Glutamatergic neuron (in vitro differentiated cells): ENCODE measurements at places on chromosomes 11 and 22.

DNA sequence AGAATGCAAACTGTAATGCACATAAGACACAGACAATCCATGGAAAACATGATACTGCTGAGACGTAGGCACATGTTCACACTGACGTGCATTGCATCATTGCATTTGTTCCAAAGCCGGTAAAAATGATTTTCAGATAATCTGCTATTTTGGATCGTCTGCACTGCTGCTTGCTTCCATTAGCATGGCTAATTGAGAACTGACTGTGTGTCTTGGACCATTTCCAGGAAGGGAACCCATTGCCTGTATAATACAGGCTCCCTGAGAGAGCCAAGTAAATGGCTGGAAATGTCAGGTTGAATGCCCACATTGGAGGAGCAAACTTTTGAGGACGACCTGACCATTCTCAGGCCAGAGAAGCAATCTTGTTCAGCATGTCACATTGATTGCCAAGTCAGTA lies 304.8 kb downstream of the ST3GAL4 start:
- H3K4me3 ChIP-seq: no peak overlapping the region
- H3K36me3 ChIP-seq: no peaks in the 10 kb centered on the region
- no peak overlapping the region for H3K27ac ChIP-seq
- no peaks in the 10 kb centered on the region for H3K27me3 ChIP-seq
- H3K4me1 ChIP-seq: peaks cover 7% of the 10 kb centered on the region

- H3K4me1 ChIP-seq: peaks cover 11% of the 10 kb centered on the region
- no peaks in the 10 kb centered on the region for H3K27me3 ChIP-seq
- no peak overlapping the region for H3K4me3 ChIP-seq
- peaks cover 11% of the 10 kb centered on the region for H3K36me3 ChIP-seq
- H3K27ac ChIP-seq: no peak overlapping the region
- peak; percentile 41 for DNase-seq
Measured at GRCh38 chr11:29224739-29225384, 792.0 kb downstream of the KCNA4 start.

GRCh38 chr22:40418366-40419201 lies 48.2 kb downstream of the SGSM3 start:
- peaks cover 31% of the 10 kb centered on the region for H3K27me3 ChIP-seq
- H3K4me3 ChIP-seq: no peak overlapping the region
- H3K36me3 ChIP-seq: peaks cover 22% of the 10 kb centered on the region
- DNase-seq: peak; percentile 91

DNA sequence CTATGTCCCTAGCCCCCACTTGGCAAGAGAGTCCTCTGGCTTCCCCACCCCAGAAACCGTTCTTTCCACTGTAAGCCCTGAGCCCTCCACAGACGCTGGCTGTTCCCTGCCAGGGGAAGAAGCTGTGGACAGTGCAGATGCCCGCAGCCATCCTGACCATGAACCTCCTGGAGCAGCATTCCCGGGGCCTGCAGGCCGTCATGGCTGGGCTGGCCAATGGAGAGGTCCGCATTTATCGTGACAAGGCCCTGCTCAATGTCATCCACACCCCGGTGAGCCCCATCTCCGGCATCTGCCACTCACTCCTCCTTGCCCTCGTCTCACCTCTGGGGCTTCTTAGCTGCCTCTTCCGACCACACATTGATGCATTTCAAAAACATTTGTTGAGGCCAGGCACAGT lies 13.2 kb downstream of the BBS1 start:
- no peak for DNase-seq
- H3K36me3 ChIP-seq: no peaks in the 10 kb centered on the region
- H3K4me3 ChIP-seq: no peak overlapping the region
- no peak overlapping the region for H3K27ac ChIP-seq

- H3K36me3 ChIP-seq: no peaks in the 10 kb centered on the region
- no peak overlapping the region for H3K27ac ChIP-seq
- no peaks in the 10 kb centered on the region for H3K4me1 ChIP-seq
Measured at GRCh38 chr11:407651-408123, 7.1 kb downstream of the SIGIRR start.
